ENCODE measurements at places on chromosomes 3 and 15.

- no peak for DNase-seq
Observed at GRCh38 chr15:45719490-45719889, 84.7 kb downstream of the SQOR start.

DNA sequence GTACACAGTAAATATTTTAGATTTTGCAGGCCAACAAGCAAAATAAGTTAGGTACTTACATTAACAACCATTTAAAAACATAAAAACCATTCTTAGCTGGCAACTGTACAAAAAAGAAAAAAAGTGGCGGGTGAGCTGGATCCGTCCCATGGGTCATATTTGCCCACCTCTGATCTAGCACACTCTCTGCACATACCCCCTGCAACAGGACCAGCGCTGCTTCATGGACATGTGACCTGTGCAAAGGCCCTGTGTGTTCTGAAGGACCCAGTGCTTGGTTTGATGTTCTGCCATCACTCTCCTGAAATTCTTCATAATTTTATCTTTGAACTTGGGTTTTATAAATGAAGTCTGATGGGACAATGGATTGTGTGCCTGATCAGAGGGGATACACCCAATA lies 72.5 kb upstream of the ACAN start:
- no peak for DNase-seq

GRCh38 chr3:111919370-111920065 lies 59.3 kb upstream of the ABHD10 start:
- DNase-seq = no peak

- DNase-seq = no peak
Observed at GRCh38 chr3:71325715-71326114, 257.8 kb downstream of the FOXP1 start.

DNA sequence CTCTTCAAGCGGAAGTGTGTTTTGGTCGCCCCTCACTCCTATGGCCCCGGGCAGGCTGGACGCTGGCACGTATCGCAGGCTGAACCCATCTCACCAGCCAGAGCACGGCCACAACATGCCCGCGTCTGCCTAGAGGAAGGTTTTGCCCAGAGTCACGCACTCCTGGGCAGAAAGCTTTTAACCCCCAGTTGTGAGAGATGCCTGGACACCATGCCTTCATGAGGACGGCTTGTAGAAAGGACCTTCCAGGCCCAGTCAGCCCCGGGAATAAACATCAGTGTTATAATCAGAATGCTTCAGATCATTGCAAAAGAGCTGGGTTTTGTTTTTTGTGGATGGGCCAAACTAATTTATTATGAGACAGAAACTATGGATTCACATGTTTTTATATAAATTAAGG lies 16.5 kb downstream of the CYFIP1 start:
- DNase-seq = no peak
